Lower leg skin (tissue), 4 donors: ENCODE measurements at places on chromosomes 12 and 14. TPM values are rescaled to one million over a fixed set of nuclear protein-coding genes. Genes with fewer than 3 reads are reported as not detected.

DNA sequence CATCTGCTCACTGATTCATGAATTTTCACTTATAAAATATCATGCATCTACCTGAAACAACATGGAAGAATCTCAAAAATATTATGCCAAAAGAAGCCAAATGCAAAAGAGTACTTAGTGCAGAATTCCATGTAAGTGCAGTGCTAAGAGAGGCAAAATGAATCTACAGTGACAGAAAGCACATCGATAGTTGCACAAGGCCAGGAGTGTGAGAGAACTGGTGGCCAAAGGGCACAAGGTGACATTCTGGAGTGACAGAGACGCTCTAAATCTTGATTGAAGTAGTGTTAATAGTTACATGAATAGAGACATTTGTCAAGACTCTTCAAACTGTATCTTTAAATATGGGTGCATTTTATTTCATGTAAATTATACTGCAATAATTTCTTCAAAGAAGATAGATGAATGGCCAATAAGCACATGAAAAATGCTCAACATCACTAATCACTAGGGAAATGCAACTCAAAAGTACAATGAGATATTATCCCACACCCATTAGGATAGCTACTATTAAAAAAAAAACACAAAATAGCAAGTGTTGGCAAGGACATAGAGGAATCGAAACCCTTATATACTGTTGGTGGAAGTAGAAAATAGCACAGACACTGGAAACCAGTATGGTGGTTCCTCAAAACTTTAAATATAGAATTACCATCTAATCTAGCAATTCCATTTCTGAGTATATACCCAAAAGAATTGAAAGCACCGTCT is 71.7 kb upstream of the KICS2 start:
- DNase-seq, result no peak

DNA sequence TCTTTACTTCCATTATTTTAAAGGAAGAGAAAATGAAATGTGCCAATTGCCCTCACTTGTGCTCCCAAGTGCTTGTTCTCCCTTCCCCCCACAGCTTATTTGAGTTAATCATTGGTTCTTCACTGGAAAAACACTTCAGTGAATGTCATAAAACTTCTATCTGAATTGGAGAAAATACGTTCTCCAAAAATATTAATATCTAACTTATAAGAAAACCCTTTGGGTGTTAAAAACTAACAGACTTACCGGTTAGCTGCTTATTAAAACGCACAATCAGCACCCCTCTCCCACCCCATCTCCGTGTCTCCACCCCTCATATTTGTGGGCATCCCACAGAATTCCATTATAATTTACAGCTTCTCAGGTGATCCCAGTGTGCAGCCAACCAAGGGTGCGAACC is 31.7 kb downstream of the PLEKHA5 start:
- DNase-seq, result no peak

DNA sequence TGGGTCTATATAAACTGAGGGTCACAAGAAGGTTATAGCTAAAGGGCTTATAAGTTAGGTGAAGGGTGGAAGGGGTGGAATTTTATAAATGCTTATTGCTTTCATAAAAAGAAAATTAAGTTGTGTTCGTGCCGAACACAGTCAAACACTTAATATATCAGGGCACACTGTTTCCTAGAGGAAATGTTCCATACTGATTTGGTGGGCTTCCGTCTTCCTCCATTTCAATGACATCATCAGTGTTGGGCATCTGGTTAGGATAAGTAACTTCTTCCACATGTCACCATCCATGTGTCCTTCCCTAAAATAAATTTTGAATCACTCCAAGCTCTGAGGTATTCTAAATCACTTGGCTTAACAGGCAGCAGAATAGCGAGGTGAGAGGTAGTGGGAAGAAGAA is 466.4 kb downstream of the MED13L start:
- DNase-seq, result no peak

- no peak for DNase-seq
These were observed 206.5 kb upstream of the KRR1 start for GRCh38 chr12:75717902-75718301.

- no peak for DNase-seq
These were observed 458.3 kb downstream of the ETNK1 start for GRCh38 chr12:23083267-23083666.

GRCh38 chr12:123896767-123897166 is 75.9 kb downstream of the CCDC92 start:
- no peak for DNase-seq

DNA sequence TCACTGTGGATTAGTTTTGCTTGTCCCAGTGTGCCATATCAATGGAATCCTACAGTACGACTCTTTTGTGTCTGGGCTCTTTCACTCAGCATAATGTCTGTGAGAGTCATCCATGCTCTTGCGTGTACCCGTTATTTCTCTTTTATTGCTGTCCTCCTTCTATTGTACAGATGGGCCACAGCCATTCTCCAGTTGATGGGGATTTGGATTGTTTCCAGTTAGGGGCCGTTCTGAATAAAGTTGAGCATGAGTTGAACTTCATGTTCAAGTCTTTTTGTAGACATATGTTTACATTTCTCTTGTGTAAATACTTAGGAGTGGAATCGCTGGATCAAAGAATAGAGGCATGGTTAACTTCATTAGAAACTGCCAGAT is 38.3 kb downstream of the MYO1H start:
- DNase-seq, result no peak

- no peak for DNase-seq
These were observed 18.6 kb upstream of the GPATCH2L start for GRCh38 chr14:76133103-76133502.

GRCh38 chr12:56522411-56523193 is 982 bp downstream of the RBMS2 start:
- no peak for DNase-seq

GRCh38 chr12:97940105-97940504 is 477.5 kb downstream of the RMST start:
- DNase-seq, result no peak

DNA sequence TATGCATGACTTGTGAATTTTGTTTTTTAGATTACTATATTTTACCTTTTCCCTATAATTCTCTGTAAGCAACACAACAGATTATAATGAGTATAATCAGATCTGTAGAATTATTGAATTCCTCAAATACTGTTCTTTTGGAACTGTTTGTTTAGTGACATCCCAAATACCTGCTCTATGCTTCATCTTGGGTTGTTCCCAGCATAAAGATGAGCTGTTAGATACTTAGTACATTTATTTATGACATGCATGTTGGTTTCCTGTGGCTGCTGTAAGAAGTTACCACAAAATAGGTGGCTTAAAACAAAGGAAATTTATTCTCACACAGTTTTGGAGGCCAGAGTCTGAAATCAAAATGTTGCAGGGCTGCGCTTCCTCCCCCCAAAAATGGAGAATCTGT is 78.4 kb downstream of the PTPRR start:
- no peak for DNase-seq

DNA sequence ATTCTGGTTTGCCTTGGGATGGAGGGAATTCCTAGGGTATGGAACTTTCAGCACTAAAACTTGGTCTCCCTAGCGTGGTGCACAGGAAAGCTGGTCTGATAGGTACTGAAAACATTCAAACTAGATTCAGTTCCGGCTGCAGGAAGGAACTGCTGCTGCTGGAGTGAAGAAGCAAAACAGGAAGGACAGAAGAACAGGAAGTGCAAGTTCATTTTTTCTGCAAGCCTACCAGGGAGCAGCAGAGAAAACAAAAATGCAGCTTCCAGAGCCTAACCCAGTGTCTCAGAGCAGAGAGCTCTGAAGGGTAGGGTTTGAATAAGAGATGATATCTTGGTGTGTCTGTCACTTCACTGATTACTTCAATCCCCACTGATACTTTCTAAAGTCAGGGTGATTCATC is 165.2 kb downstream of the VRK1 start:
- DNase-seq, result no peak

DNA sequence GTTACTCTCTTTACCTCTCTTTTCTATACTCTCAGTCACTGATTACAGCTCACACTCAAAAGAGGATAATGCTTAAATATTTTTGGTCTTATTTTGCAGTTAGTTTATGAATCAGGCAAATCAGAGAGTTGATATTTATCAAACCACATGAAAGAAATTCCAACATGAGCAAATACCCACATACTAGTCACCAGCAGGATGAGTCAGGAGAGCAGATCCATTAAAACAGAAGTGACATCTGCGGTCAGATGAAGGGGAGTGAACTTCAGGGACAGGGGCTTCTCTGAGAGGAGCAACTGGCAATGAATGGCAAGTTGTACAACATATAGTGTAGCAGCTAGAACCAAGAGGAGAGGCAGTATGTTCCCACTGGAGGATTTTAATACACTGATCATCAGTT is 258.7 kb downstream of the SYT10 start:
- no peak for DNase-seq

GRCh38 chr14:32087907-32088306 is 10.8 kb downstream of the ARHGAP5 start:
- DNase-seq, result no peak

DNA sequence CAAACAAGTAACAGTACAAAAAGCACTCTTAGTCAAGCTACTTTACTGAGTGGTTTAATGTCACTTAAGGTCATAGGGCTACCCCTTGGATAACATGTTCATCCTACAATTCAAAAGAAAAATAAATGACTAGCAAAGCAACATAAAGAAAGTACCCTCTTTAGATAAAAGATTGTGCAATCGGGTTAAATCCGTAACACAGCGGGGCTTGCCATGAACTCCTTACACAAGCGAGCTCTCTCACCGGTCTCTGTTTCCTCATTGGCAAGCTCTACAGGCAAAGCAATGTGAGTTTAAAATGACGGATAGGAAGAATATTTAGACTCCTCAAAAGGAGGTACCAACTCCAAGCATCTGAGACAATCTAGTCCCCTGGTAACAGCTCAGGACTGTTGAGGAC is 140.6 kb downstream of the EGLN3 start:
- DNase-seq, result no peak

- DNase-seq, result no peak
These were observed 214.5 kb downstream of the PCNX1 start for GRCh38 chr14:71121711-71122110.

GRCh38 chr14:78170203-78170602 is at the start of gene NRXN3:
Gene NRXN3, plus strand, starts transcription at chr14:78170373. Its CDS starts 72,721 bp downstream, at chr14:78243094.
- no peak for DNase-seq

DNA sequence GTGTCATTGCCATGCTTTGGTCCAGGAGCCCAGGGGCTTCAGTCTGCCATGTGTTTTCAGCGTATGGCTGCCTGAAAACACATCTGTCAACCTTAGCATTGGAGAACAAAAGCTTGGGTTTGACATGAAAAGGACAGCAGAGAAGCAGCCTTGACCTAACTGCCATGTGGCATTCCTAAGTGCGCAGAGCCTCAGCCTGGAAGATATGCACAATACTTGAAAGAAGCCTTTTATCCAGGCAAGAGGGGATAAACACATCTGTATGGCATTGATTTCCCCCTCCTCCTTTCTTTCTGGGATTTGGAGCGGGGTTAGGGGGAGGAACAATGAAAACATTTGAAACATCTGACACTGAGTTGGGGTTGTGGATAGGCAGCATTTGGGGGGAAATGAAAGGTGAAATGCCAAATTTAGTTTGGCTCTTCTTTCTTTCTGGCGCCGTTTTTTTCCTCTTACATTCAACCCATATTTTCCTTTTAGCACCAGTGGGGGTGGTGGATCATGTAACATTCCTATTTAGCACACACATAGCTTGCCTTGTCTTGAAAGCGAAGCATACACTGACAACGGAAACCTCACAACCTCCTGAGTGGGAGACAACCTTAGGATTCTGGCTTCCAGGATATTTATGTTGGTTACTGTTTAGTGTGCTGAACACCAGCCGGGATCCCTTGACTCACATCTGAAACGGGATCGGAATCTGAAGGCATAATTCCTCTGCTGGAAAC is 177.0 kb downstream of the C12orf75 start:
- no peak for DNase-seq

DNA sequence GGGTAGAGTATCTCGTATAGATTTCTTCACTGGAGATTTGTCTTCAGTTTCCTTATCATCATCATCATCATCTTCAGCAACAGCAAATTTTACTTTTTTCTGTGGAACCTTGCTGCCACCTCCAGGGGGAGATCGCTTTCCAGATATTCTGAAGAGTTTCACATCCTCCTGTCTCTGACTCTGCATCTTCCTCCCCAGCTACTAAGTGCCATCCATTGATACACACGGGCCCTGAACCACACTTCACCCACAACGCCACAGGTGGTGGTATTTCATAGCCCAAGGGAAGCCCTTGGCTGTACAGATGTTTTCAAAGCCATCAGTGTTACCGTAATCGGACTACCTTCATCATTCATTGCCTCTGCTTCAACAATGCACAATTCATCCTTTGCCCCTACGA is 82.2 kb downstream of the PPP2R5C start:
- no peak for DNase-seq

DNA sequence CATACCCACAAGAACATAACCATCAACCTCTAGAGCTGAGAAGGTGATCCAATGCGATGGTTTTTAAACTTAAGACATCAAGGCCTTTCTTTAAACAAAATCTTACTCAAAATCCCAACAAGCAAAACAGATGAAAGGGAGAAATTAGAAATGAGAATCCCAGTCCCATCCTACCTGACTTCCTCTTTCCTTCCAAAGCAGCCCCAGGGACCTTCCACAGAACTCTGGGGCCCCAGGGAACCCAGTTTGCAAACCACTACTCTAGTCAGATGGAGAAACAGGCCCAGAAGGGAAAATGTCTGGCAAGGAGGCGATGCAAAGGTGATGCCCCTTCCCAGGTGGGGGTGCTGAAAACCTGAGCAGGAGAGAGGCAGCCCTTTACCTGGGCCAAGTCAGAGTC is 29.0 kb upstream of the CMKLR1 start:
- DNase-seq, result no peak

- DNase-seq, result no peak
These were observed 11.6 kb downstream of the RAP1B start for GRCh38 chr12:68622250-68622649.

DNA sequence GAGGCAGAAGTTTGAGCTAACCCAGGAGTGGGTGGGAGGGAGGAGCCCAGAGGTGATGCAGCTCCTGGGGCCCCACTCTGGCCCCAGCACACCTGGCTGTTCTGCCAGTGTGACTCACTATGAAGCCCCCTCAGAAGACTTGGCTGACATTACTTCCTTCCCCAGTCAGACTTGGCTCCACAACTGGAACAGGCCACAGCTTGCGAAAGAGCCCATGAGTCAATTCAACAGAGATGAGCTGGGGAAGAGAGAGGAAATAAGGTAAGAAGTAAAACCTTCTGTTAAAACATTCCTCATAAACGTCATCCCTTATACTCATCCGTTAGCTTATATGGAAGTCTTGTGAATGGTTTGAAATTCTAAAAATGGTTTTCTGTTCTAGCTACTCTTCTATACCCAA is 245.9 kb downstream of the ADAMTS20 start:
- DNase-seq, result no peak

DNA sequence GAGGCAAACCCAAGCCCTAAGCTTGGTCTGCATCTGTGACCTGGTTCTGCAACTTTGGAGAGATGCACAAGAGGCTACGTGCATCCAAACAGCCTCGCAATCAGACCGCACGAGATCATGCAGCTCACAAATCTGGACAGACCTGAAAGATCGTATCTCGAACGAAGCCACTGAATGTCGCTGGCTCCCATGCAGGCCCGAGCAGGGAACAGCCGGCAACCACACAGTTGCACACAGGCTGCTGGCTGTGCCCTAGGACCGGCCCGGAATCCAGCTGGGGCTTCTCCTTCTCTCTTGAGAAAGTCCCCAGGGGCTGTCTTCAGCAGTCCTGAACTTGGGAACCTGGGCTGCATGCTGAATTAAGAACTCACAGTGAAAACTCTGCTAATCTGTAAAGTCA is 27.9 kb downstream of the WNT5B start:
- DNase-seq, result no peak

GZMB gene
- not detected for total RNA-seq

LTBP2 gene
- total RNA-seq, result 13.7 TPM

PLEKHG7 gene
- not detected for total RNA-seq

SLC25A47 gene
- total RNA-seq, result not detected

KLRG1 gene
- not detected for total RNA-seq

CLEC9A gene
- not detected for total RNA-seq

DTX1 gene
- 5.0 TPM for total RNA-seq

SYNDIG1L gene
- total RNA-seq, result 0.42 TPM

PRICKLE1 gene
- total RNA-seq, result 3.8 TPM

DIO3 gene
- total RNA-seq, result 3.0 TPM
